GM18507 (cell line): ENCODE measurements at places on chromosomes 16 and 17.

DNA sequence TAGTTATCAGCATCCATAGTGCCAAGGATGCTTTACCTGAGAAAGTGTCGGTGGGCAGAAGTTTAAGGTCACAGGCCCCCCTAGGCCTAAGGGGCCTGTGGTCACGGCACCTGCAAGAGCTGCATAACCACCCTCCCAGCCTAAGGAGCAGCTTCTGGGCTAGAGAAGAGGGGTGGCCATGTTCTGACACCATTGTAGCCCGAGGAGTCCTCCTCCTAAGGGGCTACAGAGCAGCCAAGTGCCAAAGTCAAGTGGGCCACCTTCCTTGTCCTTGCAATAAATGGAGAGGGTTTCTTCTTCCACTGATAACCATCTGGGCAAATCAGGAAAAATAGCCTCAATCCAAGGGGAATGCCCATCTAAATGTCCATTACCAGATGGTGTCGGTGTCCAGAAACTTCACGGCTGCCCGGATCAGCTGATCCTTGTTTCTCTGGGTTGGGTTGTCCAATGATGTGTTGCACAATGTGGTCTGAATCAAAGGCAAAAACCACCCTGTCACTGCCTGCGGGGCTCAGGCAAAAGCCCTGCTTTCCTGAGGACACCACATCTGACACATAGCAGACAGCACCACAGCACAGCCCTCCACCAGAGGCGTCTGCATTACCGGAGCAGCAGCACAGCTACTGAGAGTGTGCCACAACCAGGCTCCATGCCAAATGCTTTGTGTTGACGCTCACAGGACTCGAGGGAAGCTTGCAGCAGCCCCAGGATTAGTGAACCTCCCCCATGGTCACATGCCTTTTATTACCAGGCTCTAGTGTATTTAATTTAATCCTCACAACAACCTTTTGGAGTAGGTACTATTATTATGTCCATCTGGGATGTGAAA is 12.8 kb downstream of the ATPAF2 start:
- no peak for DNase-seq

- DNase-seq = no peak
Observed at GRCh38 chr17:29445844-29446243, 55.7 kb downstream of the TAOK1 start.

GRCh38 chr16:55660828-55661227 is 5.0 kb downstream of the SLC6A2 start:
- DNase-seq = no peak

- no peak for DNase-seq
Observed at GRCh38 chr16:2229091-2229490, 5.7 kb downstream of the E4F1 start.

DNA sequence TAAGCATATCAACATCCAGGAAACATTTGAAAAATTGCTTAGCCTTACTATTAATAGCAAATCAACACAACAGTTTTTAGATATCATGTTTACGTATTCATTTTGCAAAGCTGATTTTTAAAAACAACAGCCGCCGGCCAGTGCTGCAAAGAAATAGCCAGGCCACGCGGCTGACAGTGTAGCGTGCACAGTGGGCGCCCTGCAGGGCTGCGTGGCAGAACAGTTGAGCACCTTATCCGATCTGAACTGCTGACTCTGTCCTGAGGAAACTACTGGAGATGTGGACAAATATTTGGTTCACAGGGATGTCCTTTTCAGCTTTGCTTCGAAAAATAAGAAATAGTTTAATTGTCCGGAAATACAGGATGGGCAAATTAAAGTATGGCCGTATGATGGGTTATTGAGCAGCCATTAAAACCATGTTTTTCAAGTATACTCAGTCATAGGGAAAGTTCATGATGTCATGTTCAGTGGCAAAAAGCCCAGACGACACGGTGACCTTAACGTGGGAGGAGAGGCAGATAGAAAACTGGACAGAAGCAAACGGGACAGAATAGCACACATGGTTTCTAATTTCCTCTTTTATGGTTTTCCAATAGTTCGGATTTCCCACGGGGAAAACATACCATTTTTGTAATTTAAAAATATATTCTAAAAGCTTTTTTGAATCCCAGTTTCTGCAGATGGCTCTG is 52.4 kb upstream of the ENDOV start:
- no peak for DNase-seq
